ENCODE measurements at places on chromosomes 4 and X. TPM values are rescaled to one million over a fixed set of nuclear protein-coding genes. Genes with fewer than 3 reads are reported as not detected.

The ZGRF1 gene
- total RNA-seq: 7.1 TPM

The GATA1 gene
- not detected for total RNA-seq

The TMEM47 gene
- total RNA-seq: 8.2 TPM

The VCX2 gene
- not detected for total RNA-seq

The CSN2 gene
- total RNA-seq: not detected

The KCNE5 gene
- total RNA-seq: not detected

The EPGN gene
- total RNA-seq: 1.9 TPM

The SPATA4 gene
- total RNA-seq: not detected

The NHS gene
- 9.0 TPM for total RNA-seq

The HSFX4 gene
- total RNA-seq: not detected

The KLB gene
- total RNA-seq: not detected

The GNRHR gene
- total RNA-seq: not detected

The TEX13D gene
- total RNA-seq: not detected

The F8A3 gene
- total RNA-seq: not detected

The MND1 gene
- 30.0 TPM for total RNA-seq

The TAB3 gene
- total RNA-seq: 19.4 TPM

The UGT8 gene
- total RNA-seq: 11.6 TPM

The FRMD7 gene
- not detected for total RNA-seq

The INPP4B gene
- total RNA-seq: 14.2 TPM

The CYSLTR1 gene
- total RNA-seq: not detected

The MMRN1 gene
- total RNA-seq: not detected

The RAB9B gene
- 0.40 TPM for total RNA-seq

The EXOC1L gene
- not detected for total RNA-seq

The VBP1 gene
- 58.9 TPM for total RNA-seq

The BRS3 gene
- not detected for total RNA-seq
